D721Med (cell line): ENCODE measurements at places on chromosomes 3 and 15.

DNA sequence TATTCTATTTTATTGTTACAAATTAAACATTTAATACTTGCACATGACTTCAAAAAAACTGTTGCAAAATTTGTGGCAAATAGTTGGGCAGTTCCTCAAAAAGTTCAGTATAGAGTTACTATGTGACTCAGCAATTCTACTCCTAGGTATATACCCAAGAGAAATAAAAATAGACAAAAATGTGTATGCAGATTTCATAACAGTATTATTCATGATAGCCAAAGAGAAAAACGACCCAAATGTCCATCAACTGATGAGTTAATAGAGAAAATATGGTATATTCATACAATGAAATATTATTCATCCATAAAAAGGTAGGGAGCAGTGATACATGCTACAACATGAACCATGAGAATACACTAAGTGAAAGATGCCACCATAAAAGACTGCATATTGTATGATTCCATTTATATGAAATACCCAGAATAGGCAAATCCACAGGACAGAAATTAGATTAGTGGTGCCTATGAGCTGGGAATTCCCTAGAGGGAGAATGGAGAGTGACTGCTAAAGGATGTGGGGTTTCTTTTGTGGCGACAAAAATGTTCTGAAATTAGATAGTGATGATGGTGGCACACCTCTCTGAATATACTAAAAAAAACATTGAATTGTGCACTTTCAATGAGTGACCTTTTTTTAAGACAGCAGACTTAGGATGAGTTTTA is 31.6 kb upstream of the CLASP2 start:
- DNase-seq, result no peak

GRCh38 chr3:120524171-120524923 is 71.8 kb upstream of the NDUFB4 start:
- DNase-seq, result no peak

- DNase-seq, result no peak
Observed at GRCh38 chr3:99714146-99714545, 75.8 kb downstream of the COL8A1 start.

GRCh38 chr3:169165196-169166158 is 498.0 kb downstream of the MECOM start:
- no peak for DNase-seq

DNA sequence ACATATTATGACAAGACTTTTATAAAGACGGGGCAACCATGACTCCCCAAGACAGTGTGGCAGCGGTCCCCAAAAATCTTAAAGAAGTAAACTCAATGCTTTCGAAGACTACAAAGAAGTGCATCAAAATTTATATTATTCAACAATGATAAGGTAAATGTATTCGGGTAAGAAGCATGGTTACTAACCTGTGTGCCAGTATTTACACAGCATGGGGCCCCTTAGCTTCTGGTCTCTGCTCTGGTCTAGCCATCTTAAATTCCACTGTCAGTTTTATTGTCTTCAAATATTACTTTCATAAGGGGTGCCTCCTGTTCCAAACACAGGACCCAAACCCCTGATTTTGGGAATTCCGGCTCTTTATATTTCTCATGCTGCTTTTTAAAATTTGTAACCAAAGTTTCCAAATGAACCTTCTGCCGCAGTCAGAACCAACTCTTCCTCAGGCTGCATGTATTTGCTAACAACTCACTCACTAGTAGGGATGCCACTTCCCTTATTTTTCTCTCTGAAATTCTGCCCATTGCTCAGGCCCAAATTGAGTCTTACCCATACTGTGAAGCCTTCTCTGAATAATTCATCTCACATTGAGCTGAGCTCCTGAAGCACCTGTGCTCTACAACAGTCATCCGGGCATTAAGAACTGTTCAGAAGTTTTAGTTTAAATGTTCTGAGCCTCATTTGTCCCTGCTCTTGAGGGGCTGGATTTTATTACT is 1.2 kb downstream of the TTC23 start:
- DNase-seq, result no peak

- no peak for DNase-seq
Observed at GRCh38 chr15:52306270-52306669, 10.7 kb upstream of the MYO5C start.

DNA sequence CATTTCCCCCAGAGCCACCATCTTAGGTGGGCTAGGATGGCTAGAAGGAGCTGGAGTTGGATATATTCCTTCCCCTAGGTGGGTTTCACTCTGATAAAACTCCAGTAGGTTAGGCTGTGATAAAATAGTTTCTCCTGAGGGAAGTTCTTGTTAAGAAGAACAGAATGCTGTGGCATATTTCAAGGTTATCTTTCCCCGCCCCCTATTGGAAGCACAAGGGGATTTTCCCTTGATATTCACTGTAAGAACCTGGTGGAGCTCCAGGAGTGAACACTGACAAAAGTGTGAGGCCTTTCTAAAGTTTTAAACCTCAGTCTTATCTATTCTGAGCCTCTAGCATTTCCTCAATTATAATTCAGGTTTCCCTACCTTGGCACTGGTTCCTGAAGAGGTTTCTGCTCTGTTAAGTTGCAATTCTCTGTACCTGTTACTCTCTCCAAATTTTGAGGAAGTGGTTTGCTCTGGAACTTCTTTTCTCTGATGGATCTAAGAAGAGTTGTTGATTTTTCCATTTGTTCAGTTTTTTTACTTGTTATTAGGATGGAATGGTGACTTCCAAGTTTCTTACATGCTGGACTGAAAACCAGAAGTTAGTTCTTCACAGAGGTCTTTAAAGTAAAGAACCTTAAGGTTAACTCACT is 113.5 kb downstream of the GMPS start:
- DNase-seq, result no peak

DNA sequence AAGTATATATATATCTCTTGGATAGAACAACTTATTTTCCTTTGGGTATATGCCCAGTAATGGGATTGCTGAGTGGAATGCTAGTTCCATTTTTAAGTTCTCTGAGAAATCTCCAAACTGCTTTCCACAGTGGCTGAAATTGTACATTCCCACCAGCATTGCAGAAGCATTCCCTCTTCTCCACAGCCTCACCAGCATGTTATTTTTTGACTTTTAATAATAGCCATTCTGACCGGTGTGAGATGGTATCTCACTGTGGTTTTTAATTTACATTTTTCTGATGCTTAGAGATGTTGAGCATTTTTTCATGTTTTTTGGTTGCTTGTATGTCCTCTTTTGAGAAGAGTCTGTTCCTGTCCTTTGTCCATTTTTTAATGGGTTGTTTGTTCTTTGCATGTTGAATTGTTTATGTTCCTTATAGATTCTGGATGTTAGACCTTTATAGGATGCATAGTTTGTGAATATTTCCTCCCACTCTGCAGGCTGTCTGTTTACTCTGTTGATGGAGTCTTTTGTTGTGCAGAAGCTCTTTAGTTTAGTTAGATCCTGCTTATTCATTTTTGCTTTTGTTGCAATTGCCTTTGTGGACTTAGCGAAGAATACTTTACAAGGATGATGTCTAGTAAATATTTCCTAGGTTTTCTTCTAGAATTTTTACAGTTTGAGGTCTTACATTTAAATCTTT is 82.7 kb upstream of the NR2F2 start:
- DNase-seq, result no peak

- DNase-seq, result no peak
Observed at GRCh38 chr15:54289590-54290136, 311.4 kb downstream of the UNC13C start.

- no peak for DNase-seq
Observed at GRCh38 chr3:134381076-134381475, 6.8 kb upstream of the AMOTL2 start.

DNA sequence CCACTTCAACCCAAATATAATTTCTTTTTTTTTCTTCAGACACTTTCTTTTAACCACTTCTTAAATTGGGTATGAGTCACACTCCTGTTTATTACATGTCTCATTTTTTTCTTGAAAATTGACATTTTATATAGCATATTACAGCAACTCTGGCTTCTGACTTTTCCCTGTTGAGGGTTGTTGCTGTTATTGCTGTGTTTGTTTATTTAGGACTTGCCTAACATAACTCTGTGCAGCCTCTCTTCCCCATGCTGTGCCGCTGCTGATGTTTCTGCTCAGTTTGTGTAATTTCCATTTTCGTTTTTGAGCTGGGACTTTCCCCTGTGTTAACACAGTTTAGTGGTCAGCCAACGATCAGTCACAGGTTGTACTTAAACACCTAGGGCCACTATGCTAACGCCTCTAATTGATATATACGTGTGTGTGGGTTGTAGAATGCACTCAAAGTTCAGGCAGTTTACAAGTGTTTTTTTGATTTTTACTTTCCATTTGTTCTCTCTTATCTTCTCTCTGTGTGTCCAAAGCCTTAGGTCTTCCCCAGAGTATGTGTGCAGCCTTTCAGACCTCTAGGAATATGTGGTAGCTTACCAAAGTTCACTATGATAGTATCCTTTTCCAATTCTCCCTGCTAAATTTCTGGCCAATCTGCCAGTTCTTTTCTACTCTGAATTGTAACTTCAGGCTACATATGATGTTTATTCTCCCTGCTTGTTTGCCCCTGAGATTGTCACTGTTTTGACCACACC is 337.2 kb downstream of the ZBTB20 start:
- no peak for DNase-seq

DNA sequence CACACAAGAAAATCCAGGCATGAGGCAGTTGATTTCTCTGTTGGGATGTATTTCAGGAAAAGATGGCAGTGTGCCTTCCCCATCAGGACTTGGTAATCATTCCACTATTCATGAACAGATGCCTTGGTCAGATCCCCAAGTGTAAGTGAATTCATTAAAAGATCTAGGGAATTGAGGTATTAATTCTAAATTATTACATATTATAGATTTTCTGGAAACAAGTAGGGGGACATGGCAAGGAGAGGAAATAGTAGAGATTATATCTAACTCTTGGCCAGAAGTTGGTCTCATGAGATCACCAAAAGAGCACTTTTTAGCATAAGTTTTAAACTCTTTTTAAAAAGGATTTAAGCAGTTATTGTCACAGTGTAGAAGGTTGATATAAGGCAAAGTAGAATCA is 74.4 kb upstream of the MDFIC2 start:
- no peak for DNase-seq

- DNase-seq, result no peak
Observed at GRCh38 chr3:151093905-151094304, 8.4 kb downstream of the MED12L start.

- DNase-seq, result no peak
Observed at GRCh38 chr3:104555728-104556127, 811.0 kb upstream of the ALCAM start.

DNA sequence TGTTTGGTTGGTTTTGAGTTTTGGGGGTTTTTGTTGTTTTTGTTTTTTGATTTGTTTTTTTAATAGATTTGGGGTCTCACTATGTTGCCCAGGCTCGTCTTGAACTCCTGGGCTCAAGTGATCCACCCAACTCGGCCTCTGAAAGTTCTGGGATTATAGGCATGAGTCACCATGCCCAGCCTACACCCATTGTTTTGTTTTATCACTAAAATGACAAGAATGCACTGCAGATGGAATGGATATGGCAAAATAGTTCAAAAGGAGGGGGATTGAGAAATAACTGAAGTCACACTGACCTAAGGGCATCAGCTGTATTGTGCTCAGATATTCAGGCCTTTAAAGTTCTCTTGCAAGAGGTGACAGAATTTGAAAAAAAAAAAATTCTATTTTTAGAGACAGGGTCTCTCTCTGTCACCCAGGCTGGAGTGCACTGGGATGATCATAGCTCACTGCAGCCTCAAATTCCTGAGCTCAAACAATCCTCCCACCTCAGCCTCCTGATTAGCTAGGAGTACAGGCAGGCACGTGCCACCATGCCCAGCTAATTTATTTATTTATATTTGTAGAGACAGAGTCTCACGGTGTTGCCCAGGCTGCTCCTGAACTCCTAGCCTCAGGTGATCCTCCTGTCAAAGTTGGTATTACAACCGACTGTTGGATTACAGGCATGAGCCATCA is 4.4 kb upstream of the RASA2 start:
- no peak for DNase-seq

- DNase-seq, result no peak
Observed at GRCh38 chr3:37852771-37853170, 8.9 kb upstream of the CTDSPL start.

GRCh38 chr3:125431912-125432790 is 57.0 kb upstream of the ZNF148 start:
- DNase-seq, result no peak

- DNase-seq, result no peak
Observed at GRCh38 chr15:90105521-90105920, 3.3 kb upstream of the IDH2 start.

DNA sequence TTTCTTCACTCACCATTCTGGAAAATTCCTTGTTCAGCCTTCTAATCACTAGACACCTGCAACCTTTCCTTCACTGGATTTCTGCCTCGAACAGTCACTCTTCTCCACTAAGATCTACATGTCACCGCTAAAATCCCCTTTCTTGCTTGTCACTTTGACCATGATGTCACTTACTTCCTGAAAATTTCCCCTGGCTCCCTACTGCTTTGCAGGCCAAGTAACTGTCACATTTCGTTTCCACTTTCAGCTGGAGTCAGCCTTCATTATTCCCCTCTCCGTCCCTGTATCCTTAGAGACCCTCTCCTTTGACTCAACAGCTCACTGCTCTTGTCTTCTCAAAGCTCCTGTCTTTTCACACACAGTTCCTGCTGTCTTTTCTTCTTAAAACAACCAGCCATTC is 15.9 kb downstream of the CHL1 start:
- no peak for DNase-seq

DNA sequence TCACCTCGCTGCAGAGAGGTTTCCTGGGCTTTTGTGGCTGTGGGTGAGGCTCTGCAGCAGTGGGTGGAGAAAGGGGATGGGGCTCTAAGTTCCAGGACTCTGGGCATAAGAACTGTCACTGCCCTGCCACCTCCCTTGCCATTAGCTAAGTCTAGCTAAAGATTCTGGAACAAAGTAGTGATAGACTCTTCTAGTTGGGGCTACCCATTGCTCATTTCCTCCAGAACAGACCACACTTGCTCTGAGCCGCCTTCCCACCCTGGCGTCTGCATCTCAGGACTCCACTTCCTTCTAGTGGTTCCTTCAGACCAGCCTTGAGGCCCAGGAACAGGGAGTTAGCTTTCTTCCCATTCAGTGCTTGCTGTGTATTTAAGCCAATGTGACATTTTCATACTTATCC is 7.5 kb downstream of the ARHGAP31 start:
- no peak for DNase-seq

DNA sequence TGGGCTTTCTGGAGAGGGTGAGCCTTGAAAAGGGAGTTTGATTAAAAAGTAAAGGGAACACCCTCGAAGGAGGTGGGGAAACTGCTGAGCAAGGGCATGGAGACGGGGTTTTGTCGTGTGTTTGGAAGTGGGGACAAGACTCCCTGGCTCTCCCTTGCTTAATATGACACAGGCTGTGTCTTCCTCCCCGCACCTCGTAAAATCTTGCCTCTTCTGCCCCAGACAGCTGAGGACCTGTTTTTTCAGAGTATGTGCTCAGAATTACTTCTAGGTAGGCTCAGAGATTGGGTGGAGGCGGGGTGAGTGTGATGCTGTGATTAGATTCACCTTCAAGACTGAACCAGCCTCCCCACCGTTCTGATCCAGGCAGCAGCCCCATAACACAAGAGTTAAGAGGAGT is 244.4 kb upstream of the TLE3 start:
- DNase-seq, result no peak
